ENCODE measurements at places on chromosomes 6 and 20.
A peak's percentile ranks its signal among the peaks of the same experiment; 100 is the strongest.

GRCh38 chr6:815348-815738 is 122.4 kb upstream of the EXOC2 start:
- no peak for DNase-seq

- no peak for DNase-seq
Observed at GRCh38 chr20:41222296-41222695, 85.0 kb downstream of the PLCG1 start.

DNA sequence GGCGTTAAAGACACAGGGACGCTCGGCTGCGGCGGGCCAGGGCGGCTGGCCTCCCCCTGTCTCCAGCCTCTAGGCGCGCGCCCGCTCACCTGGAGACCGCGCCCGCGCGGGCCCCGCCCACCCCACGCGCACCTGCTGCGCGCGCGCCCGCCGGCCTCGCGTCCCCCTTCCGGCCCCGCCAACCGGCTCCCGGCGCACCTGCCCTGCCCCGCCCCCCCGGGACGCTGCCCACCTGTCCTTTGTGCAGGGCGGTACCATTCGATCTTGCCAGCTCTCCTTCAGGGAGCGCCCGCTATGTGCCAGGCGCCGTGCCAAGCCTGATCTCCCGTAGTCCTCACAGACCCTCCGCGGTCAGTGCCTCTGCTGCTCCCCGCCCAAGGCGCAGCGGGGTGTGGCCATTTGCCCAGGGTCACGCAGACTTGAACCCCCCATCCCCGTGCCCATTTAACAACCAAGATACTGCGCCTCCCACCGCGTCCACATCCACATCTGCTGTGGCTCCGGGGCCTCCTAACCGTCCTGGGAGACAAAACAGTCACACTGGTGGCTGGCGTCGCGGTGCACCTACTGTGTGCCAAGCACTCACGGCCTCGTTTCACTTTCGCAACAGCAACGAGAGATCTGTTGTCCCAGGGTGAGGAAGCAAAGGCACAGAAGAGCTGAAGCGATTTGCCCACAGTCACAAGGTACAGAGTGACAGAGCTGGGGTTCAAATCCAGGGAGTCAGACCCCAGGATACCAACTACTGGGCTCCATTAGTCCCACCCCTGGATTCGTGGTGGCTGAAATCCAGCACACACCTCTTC is 48.1 kb downstream of the NOL4L start:
- no peak for DNase-seq

DNA sequence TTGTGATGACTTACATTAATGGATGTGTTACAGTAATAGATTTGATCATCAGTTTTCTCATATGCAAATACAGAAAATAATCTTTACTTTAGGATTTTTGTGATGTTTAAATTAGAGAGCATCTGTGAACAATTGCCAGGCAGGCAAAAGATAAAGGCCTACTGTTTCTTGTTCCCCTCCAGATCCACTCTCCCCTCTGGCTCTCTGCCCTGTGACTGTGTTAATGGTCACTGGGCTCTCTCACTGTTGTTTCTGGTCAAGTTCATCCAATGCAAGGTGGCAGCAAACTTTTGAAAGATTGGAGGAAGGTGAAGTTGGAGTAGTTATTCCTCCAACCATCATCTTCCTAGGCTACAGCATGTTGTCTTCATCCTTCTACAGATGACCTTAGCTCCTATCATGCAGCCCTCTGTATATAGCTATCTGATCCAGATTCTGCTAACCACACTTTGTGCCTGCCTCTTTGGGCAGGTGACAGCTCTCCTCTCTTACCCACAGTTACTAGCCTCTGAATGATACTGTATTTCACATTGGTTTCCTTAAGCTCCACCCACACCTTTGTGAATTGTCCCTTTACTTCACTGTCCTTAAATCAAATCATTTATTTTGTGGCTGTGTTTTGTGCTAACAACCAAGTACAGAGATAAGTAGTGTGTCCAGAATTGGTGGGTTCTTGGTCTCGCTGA is 48.9 kb upstream of the ARG1 start:
- no peak for DNase-seq

GRCh38 chr6:89117211-89118108 is at the start of gene SRSF12:
SRSF12 (minus strand) TSS chr6:89118071; CDS start chr6:89117887, 184 bp downstream.
- DNase-seq, result peak; percentile 57

DNA sequence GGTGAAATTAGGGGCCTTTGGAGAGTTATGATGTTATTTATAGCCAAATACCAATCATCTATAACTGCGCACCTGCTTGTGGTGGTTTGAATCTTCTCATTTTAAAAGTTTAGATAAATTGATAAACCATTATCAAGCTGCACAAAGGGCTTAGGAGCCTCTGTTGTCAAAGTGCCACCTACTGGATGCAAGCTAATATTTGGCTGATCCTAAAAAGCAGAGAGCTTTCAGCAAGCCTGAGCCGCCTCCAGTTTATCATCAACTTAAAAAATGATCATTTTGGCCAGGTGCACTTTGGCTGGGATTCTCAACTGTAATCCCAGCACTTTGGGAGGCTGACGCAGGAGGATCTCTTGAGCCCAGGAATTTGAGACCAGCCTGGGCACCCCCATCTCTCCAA is 58.5 kb upstream of the ATXN1 start:
- peak; percentile 22 for DNase-seq

DNA sequence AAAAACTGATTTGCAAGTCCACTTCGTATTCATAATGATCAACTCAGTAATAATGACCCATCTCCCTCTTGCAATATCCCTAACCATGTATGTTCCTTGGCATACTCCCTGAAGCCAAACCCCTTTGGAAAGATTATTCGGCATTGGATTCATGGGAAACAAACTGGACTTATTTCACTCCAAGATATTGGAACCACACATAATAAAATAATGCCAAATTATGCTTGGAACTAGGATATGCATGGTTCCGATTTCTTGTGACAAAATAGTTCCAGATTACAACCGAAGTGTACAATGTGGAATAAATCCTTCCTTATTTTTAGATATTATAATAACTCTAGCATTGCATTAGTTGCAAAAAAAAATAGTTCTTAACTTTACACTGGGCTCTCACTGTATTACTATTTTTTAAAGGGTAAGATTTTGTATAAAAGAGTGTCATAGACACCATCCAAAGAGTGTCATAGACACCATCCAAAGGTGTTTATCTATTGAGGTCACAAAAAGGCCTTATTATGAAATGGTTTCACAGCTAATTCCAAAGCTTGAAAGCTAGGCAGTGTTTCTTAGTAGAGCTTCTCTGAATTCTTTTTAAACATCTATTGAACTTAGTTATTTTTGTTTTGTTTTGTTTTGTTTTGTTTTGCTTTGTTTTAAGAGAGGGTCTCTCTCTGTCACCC is 410.9 kb upstream of the JARID2 start:
- DNase-seq, result no peak

GRCh38 chr6:156876302-156876701 is 99.1 kb downstream of the ARID1B start:
- no peak for DNase-seq

GRCh38 chr20:62219101-62219991 is 732 bp downstream of the HRH3 start:
- DNase-seq, result no peak

DNA sequence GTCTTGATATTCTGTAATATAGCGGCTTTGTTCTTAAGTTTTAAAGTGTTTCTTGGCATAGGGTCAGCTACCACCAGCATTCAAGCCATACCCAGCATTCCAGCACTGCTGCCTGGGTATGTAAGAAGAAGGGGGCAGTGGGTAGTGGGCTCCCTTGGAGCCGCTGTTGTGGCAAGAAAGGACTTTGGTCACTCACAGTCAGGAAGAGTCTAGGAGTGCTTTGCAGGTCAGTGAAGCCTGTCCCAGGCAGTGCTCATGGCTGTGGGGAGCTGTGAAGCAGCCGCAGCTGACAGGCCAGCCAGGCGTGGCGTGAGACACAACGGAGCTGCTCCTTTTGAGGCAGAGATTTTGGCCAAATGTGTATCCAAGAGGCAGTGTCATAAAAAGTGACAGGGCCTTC is 512.0 kb downstream of the CDKAL1 start:
- no peak for DNase-seq
